ENCODE measurements at places on chromosomes 4 and X. TPM values are rescaled to one million over a fixed set of nuclear protein-coding genes. Genes with fewer than 3 reads are reported as not detected.

- DNase-seq, result peak; percentile 38
These were observed 78.1 kb upstream of the BOD1L1 start for GRCh38 chr4:13705521-13706041.

GRCh38 chr4:1290165-1290977 lies 680 bp downstream of the MAEA start:
- DNase-seq, result peak; percentile 62

- DNase-seq, result no peak
These were observed 6.5 kb downstream of the RGS12 start for GRCh38 chr4:3299122-3299975.

Gene EDA
- polyA plus RNA-seq, result 4.7 TPM

GRCh38 chrX:3006495-3006894 lies at the start of gene ARSH:
TSS of gene ARSH (plus strand) at chrX:3006546. CDS start at chrX:3006613, 67 bp downstream.
- DNase-seq, result peak; percentile 26

Gene AKAP14
- not detected for polyA plus RNA-seq

GRCh38 chr4:153266988-153267387 lies 62.7 kb downstream of the TRIM2 start:
- DNase-seq, result no peak

- no peak for DNase-seq
These were observed 19.9 kb upstream of the DCHS2 start for GRCh38 chr4:154511548-154511947.

Gene AMER1
- polyA plus RNA-seq, result 0.10 TPM

DNA sequence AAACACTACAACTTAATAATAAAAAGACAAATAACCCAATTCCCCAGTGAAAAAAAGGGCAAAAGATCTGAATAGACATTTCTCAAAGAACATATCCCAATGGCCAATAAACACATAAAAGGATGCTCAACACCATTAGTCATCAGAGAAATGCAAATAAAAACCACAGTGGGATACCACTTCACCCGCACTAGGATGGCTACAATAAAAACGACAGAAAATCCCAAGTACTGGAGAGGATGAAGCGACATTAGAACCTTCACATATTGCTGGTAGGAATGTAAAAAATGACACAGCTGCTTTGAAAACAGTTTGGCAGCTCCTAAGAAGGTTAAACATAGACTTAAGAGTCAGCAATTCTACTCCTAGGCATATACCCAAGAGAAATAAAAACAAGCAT lies 140.6 kb upstream of the ARX start:
- DNase-seq, result peak; percentile 14

Gene LRRC66
- 0.44 TPM for polyA plus RNA-seq

GRCh38 chrX:44494357-44494756 lies 48.3 kb downstream of the FUNDC1 start:
- no peak for DNase-seq

GRCh38 chr4:58809366-58809765 lies 1699.2 kb upstream of the IGFBP7 start:
- DNase-seq, result no peak

- DNase-seq, result no peak
These were observed 168.6 kb upstream of the PGRMC2 start for GRCh38 chr4:128456171-128456570.

GRCh38 chr4:43238585-43238984 lies 346.1 kb downstream of the GRXCR1 start:
- no peak for DNase-seq

DNA sequence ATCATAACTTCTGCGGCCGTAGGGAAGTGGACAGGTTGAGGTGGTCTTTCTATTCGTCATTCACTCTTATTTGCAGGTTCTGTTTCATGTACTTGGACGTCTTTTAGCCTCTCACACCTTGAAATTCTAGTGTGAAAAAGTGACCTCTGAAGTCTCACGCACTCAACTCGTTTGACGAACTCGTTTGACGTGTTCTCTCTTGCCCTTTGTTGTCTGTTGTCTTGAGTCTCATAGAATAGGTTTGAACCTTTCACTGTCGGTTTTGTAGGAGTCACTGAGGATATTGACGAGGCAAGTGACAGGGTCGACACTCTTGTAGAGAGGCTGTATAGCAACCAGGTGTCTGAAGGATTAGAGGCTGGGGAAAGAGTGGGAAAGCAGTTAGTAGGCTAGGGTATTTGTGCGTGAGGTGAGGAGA lies 1.1 kb upstream of the PGRMC2 start:
- peak; percentile 40 for DNase-seq

Gene PLXNB3
- polyA plus RNA-seq, result 5.7 TPM

- DNase-seq, result no peak
These were observed 297.3 kb downstream of the DHX15 start for GRCh38 chr4:24287096-24287495.

- no peak for DNase-seq
These were observed 482.4 kb downstream of the NAF1 start for GRCh38 chr4:162684371-162684700.

GRCh38 chr4:116389139-116389538 lies 696.2 kb downstream of the TRAM1L1 start:
- DNase-seq, result no peak

DNA sequence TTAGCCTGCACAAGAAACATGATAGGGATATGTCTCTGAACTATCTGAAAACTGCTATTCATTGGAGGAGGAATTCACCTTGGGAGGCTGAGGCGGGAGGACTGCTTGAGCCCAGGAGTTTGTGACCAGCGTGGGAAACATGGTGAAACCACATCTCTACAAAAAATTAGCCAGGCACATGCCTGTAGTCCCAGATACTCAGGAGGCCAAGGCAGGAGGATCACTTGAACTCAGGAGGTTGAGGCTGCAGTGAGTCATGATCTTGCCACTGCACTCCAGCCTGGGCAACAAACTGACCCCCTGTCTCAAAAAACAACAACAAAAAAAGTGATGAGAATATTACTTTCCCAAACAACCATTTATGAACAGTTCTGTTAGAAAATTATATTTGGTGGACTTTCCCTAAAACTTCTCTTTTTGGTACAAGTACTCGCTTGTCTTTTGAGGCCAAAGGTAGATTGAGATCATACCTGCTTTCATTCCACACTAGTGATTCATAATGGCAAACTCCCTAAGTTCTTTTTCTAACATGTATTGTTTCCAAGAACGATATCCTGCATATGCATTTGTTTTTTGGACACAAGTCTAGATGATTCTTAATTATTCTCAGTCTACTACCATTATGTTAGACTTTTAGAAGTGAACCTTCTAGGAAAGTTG lies 33.4 kb downstream of the METTL14 start:
- DNase-seq, result no peak

Data from hepatocyte (in vitro differentiated cells).